ENCODE measurements at places on chromosomes 3 and 15. TPM values are rescaled to one million over a fixed set of nuclear protein-coding genes. Genes with fewer than 3 reads are reported as not detected.

DNA sequence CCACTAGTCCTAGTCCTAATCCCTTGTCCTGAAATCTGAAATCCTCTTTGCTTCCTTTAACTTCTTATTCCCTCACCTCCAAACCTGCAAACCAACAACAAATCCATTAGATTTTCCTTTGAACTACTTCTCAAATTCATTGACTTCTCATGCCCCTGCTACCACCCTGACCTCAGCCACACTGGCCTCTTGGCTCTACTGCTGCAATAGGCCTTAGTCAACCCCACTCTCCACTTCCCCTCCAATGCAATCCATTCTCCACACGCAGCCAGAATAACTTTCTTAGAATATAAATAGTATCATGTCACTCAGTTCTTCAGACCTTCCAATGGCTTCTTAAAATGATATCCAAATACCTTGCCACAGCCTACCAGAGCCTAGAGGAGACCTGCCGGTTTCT lies 131.1 kb upstream of the GADL1 start:
- DNase-seq, result no peak

DNA sequence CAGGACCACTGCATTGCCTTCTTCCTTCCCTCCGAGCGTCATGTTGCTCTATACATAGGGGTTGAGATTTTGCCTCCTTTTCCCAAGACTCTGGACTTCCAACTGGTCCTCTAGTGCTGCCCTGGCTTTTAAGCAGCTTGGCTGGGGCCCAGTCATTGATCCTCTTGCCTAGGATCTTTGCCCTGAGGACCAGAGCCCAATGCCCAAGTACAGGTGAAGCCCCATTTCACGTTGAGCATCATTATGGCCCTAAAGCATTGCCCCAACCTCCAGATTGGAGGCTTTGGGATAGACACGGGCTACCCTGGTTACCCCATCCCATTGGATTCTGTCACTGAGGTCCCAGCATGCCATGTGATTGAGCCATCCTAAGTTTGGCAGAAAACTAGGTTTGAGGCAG lies 47.7 kb downstream of the CYP19A1 start:
- DNase-seq, result no peak

GRCh38 chr3:158918008-158918407 lies 116.2 kb downstream of the MFSD1 start:
- no peak for DNase-seq

GRCh38 chr3:190695225-190695624 lies 167.3 kb downstream of the GMNC start:
- DNase-seq, result no peak

- no peak for DNase-seq
These were observed 7.2 kb downstream of the PLD1 start for GRCh38 chr3:171803044-171803443.

DNA sequence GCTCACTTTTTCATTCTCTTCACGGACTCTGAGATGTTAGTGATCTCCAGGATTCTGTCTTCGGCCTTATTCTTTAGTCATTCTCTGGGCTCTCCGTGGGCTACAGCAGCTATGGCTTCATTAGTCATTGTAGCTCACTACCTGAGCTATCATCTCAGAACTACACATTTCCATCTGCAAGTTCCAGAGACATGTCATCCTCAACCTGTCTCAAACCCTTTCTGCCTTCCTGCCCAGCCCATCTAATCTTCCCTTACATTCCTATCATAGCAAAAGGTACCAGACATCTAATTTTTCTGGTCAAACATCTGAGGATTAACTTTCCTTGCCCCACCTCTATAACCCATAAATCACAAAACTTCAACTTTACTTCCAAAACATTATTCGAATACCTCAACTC lies 13.2 kb downstream of the TSPAN3 start:
- DNase-seq, result no peak

DNA sequence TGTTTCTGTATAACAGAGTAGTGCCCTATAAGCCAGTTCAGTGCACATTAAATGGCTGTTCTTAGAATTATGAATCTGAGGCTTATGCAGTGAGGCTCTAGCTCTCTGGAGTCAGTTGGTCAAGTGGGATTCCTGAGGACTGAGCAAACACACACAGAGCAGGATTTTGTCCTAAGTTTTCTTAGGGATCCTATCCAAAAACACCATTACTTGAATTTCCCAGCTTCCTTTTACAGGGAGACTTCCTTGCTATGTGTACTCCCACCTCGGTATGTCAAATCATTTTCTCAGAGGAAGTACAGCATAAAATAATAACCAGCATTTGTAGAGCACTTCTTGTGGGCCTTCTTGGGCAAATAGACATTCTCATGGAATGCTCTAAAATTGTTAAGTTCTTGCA lies 63.1 kb upstream of the GOLGA6B start:
- no peak for DNase-seq

The RYR3 gene
- total RNA-seq, result 0.15 TPM

The CHDH gene
- 5.0 TPM for total RNA-seq

The VWA5B2 gene
- total RNA-seq, result not detected

The MCF2L2 gene
- total RNA-seq, result 0.34 TPM

The CELSR3 gene
- total RNA-seq, result 0.24 TPM

The CFAP100 gene
- total RNA-seq, result not detected

The RPL22L1 gene
- 19.4 TPM for total RNA-seq

The KLF15 gene
- 23.8 TPM for total RNA-seq

Data from left cardiac atrium (tissue), 4 donors.